ENCODE measurements at places on chromosomes 12 and 14.

DNA sequence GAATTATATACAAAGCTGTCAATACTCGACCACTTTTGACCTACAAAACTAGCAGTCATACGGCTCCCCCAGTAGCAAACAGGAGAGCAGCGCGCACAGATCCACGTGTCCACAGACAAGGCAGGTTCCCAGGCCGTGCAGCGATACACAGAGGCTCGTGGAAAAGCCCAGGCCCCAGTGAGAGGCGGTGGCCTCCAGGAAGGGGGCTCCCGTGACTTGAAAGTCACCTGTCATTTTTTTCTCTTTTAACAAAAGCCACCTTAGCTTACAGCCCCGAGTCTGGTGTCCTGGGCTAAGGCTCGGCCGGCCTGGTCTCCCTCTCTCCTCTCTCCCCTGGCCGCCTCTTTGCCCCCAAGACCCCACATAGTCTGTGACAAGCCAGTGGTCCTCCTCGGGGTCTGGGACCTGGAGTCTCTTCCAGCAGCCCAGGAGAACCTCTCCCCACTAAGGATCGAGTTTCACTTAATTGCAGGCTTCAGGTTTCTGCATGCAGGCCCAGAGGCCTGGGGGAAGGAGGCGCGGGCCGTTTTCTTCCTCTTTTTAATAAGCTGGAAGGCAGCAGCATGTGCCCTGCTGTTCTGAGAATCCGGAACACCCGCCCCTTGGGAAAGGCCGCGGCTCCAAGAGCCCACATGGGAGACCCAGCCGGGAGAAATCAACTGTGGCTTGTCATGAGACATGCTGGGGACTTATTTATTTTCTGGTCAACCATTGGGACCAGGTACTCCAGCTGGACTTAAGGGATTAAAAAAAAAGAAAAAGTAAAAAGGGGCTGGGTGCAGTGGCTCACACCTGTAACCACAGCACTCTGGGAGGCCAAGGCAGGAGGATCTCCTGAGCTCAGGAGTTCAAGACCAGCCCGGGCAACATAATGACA lies 15.9 kb downstream of the NCOR2 start:
- peak; percentile 77 for DNase-seq

DNA sequence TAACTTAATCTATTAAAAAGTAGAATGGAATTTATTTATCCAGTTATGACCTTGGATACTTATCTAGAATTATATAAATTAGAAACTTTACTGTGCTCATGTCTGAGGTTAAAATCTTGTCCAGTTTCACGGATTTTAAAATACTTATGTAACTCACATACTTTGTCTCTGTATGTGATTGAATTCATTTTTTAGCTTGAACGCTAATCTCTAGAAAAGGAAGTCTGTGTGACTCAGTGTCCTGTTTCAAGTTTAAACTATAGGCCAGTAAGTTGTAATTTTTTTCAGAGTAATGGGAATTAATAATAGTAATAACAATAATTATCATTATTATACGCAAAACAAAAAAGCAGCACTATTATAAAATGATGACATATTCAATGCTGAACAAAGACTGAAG lies 168.6 kb downstream of the CPNE8 start:
- no peak for DNase-seq

DNA sequence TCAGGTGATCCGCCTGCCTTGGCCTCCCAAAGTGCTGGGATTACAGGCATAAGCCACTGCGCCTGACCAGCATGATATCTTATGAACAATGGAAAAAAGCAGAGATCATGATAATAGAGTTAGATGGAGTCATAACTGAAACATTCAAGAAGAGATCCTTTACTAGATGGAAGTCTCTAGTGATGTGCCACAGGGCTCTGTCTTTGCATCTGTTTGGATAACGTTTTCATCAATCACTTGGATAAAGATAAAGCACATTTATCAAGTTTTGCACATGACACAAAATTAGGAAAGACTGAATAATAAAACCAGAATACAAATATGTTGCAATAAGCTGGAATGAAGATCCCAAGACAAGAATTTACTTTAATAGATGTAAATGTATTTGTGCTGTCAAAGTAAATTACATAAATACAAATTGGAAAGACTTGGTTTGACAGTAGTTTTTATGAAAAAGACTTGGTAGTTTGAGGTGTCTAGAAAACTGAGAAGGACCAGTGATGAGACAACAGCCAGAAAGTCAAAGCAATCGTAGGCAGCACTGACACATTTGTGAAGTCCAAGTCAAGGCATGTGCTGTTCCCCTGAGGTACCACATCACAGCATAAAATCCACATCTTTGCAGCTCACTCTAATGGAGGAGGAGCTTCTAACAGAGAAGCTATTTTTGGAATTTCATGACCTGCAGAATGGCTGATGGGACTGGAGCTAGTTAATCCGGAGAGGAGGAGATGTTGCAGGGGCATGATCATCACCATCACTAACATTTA lies 28.5 kb downstream of the GPRC5A start:
- DNase-seq = no peak

DNA sequence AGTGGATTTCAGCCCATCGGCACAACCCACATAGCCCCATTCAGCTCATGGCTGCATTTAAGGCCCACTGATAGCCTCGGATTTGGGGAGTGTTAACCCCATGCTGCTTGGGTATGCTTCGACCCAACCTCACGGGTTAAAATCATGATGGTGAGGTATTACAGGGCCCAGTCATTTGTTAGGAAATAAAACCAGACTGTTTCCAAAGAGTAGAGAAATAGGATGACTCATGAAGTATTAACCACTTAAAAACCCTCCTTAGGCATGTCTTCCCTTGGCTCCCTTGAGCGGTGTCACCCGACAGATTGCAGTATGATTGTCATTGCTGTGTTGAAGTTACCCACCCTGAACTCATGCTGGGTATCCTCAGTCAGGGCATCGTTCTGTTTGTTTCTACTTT lies 289.1 kb downstream of the CACNA1C start:
- peak; percentile 27 for DNase-seq

DNA sequence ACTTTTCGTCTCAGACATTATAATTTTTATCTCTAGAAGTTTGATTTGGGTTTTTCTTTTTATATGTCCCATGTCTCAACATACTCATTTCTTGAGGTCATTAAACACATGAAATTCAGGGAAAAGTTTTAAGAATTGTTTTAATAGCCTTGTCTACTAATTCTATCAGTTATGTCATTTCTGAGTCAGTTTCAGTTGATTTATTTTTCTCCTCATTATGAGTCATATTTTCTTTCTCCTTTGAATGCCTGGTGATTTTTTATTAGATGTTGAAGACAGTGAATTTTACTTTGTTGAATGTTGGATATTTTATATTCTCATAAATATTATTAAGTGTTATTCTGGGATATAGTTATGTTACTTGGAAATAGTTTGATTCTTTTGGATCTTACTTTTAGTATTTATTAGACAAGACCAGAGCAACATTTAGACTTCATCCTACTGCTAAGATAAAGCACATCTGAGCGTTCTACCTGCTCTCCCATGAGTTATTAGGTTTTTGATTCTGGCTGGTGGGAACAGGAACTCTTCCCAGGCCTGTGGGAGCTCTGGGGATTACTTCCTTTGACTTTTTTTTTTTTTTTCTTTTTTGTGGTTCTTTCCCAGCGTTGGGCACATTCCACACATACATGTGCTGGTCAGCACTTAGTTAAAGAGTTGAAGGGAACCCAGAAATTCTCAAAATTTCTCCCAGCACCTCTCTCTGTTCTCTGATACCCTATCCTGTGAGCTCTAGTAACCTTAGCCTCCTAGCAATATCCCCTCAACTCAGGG lies 1157.7 kb downstream of the BCL11B start:
- DNase-seq = no peak

DNA sequence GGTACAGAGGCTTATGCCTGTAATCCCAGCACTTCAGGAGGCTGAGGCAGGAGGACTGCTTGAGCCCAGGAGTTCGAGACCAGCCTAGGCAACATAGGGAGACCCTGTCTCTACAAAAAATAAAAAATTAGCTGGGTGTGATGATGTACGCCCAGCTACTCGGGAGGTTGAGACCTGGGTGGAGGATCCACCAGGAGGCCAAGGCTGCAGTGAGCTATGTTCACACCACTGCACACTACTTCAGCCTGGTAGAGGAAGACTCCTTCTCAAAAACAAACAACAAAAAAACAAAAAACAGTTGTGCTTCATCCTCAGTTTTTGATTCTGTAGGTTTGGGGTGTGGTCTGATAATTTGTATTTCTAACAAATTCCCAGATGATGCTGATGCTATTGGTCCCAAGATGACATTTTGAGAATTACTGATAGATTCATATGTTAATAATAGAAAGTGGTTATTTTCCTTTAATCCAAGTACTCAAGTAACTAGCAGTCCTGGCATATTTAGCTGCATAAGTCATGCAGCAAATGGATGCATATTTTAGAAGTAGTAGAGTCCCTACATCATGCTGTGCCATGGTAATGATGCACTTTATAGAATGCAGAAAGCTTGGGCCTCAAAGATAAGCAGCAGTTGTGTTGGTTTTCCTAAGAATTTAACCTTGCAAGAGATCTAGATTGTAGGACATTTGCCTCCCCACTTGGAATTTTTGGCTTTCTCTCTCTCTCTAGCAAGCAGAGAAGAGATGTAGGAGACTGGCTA lies 76.1 kb upstream of the PAWR start:
- DNase-seq = no peak

GRCh38 chr12:97921979-97922722 lies 459.5 kb downstream of the RMST start:
- DNase-seq = no peak

GRCh38 chr14:91580876-91581577 lies 70.9 kb upstream of the PPP4R3A start:
- no peak for DNase-seq

DNA sequence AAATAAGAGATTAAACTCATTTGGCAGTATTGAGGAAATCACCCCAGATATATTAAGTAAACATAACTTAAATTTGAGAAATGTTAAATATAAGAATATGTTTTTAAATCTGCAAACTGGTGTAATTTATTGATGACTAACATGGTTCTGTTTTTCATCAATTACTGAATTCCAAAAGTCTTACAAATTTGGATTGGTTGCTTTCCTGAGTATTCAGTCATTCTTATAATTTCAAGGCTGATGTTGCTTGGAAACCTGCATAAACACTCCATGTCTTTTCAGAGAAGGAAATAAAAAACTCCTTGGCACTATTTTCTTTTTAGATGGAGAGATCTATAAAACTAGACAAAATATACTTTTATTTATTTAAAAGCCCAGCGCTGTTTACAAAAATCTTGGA lies 71.7 kb downstream of the NOVA1 start:
- no peak for DNase-seq

GRCh38 chr12:40106202-40106533 lies 287 bp upstream of the SLC2A13 start:
- DNase-seq = no peak

DNA sequence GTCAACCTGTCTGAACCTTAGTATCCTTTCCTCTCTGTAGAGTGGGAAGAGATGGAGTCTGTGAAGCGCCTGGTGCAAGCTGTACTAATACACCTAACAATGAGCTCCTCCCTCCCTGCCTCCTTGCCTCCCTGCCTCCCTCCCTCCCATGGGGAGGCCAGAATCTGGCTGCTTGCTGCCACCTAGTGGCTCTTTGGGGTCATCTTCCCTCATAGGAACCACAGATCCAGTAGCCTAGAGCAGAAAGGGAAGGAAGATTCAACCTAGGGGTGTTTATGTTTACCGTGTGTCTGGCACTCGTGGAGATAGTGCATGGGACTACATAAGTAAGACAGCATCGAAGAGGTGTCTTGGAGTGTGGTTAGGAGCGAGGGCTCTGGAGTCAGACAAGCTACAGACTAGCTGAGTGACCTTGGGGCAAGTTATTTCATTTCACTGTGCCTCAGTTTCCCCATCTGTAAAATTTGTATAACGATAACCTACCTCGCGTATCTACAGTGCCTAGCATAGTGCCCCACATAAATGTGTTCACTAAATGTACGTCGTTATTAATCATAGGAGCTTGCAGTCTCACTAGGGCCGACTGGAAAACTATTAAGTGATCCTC lies 35.5 kb upstream of the TSPAN9 start:
- peak; percentile 42 for DNase-seq

- no peak for DNase-seq
Observed at GRCh38 chr12:124497658-124498057, 69.8 kb downstream of the NCOR2 start.

- no peak for DNase-seq
Observed at GRCh38 chr12:31205054-31205453, 120.9 kb downstream of the SINHCAF start.

DNA sequence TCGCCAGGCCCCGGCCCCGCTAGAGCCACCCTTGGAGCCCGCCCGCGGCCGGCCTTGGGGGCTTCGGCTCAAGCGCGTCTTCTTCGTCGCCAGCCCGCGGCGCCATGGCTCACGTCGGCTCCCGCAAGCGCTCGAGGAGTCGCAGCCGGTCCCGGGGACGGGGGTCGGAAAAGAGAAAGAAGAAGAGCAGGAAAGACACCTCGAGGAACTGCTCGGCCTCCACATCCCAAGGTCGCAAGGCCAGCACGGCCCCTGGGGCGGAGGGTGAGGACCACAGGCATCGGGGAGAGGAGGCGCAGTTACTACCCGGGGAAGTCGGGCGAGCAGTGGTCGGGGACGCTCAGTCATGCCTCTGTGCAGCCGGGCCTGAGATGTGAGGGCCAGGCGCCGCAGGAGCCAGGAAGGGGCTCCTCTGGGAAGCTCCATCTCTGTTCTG lies 573 bp downstream of the ARL6IP4 start:
- DNase-seq = no peak

DNA sequence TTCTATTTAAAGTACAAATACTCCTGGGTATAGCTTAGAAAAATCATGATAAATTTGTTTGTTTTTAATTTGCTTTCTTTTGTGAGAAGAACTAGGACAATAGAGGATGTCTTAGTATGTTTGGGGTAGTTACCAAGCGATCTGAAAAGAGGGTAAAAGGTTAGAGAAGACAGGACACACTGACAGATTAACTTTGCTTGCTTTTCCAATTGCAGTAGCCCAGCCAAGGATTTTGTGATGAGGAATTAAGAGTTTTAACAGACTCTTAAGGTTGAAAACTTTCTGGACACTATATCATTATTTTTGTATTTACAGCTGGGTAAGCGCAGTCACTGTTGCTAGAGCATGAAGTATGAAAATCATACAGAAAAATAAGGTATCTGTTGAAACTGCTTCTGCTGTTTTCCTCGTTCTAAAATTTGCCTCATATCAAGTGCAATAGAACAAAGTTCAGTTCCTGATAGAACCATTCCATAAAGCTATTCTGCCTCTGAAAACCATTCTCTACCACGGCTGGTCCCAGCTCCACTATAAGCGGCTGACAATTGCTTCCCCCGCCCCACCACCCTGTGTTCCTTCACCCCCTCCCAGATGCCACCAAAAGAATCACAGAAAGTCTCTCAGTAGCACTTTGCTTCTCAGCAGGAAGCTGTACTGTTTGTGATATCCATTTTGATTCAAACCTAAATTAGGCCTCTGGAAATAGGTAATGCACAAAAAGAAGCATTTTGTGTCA lies 413.4 kb downstream of the BCAT1 start:
- DNase-seq = no peak
